A673 (cell line): ENCODE measurements at places on chromosomes 2 and 18.

GRCh38 chr18:64019922-64020756, 50.3 kb downstream of the SERPINB8 start:
- peak; percentile 17 for DNase-seq

GRCh38 chr18:49114556-49114955, 163.8 kb upstream of the SMAD7 start:
- no peak for DNase-seq

DNA sequence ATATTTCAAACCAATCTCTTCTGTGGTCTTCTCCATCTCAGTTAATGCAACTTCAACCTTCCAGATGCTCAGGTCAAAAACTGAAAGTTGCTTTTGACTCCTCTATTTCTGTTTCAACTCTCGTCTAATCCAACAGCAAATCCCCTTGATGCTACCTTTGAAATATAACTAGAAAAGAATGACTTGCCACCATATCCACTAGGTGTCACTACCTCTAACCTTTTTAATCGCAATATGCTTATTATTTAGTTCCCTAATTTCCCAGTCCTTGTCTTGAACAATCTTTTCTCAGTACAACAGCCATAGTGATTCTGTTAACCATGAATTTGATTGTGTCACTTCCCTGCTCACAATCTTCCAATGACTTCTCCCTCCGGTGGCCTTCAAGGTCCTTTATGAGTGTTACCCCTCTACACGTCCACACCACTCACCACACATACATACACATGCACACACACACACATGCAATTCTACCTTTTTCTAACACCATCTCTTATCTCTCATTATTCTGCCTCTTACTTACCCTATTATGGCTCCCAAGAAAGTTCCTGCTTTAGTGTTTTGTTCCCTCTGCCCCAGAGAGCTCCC, 245.5 kb upstream of the KCNJ3 start:
- peak; percentile 57 for DNase-seq

DNA sequence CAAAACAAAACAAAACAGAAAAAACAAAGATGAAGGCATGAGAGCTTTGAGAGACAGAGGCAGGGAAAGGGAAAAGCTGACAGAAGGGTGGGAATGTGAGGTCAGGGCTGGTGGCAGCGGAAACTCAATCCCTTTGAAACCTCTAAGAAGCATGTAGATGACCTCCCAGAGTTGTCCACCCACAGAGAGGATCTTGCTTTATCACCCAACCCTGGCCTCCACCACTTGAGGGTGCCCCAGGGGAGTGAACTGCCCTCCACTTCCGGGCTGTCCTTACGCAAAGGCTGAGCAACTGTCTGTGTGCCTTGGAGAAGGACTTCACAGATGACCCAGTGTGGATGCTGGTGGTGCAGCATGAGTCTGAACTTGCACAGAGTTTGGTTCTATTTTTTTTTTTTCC, 26.7 kb downstream of the PDCL3 start:
- DNase-seq: no peak

DNA sequence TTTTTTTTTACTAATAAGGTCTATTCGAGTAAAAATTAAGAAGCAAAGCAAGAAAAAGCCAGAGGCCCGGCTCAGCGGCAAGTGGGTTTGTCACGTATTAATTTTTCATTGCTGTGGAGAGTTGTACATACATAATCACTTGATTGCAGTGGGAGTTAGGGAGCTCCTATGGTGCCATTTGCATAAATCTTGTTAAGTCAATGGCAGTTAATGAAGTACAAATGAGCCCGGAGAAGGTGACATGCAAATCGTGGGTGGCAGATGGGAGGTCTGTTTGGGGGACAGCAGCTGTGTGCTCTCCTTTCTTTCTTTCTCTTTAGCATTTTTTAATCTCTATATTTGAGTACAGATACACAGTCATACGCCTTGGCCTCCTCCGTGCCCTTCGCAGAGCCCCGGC, 317.0 kb downstream of the AGAP1 start:
- no peak for DNase-seq

DNA sequence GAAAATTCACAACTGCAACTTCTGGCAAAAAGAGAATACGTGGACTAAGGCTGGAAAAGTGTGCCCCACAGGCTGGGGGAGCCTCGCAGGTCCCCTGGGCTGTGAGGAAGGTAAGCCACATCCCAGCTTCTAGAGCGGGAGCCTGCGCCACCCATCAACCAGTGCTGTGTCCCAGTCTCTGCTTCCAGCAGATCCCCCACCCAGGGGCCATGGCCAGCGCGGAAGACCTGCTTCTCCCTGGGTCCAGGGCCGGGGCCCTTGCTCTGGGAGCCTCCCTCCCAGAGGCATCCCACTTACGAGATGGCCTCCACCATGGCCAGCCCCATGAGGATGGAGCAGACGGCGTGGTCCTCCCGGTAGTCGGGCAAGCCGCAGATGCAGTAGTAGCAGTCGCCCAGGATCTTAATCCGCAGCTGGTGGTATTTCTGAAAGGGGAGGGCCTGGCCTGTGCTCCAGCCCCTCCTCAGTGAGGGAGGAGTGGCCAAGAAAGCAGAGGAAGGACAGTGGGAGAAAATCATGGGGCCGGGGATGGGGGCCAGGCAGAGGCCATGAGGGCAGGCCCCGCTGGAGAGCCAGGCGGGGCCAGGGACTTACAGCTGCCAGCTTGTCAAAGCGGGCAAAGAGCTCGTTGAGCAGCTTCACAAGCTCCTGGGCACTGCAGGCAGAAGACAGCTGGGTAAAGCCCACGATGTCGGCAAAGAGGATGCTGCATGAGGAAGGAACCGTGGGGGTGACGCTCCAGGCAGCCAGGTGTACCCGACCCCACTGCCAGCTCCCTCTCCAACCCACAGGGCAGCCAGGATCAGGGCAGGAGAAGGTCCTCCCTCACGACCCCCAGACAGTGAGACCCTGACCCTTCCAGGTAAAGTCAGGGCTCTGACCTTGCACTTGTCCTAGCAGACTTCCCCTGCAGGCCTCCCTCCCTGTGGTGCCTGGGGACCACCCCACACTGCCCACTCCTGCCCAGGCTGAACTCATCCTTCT, 48.0 kb downstream of the CENPO start:
- DNase-seq: no peak
